ENCODE measurements at places on chromosomes 16 and 17.
A peak's percentile ranks its signal among the peaks of the same experiment; 100 is the strongest.

DNA sequence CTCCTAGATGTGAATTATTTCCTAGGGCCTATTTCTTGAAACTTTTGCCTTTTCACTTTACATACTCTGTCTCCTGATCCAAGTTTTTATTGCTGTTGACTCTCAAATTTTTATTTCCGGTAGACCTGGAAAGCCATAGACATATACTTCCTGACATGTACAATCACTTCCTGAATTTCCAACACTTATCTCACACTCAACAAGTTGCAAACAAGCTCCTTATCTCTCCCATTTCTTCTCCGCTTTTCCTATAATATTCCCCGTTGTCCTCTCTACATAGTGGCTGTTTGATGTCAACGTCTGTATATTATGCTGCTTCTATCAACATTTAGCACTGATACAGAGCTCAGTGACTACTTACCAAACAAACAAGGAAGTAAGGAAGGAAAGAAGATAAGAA, 59.3 kb downstream of the IKZF3 start:
- DNase-seq: no peak

DNA sequence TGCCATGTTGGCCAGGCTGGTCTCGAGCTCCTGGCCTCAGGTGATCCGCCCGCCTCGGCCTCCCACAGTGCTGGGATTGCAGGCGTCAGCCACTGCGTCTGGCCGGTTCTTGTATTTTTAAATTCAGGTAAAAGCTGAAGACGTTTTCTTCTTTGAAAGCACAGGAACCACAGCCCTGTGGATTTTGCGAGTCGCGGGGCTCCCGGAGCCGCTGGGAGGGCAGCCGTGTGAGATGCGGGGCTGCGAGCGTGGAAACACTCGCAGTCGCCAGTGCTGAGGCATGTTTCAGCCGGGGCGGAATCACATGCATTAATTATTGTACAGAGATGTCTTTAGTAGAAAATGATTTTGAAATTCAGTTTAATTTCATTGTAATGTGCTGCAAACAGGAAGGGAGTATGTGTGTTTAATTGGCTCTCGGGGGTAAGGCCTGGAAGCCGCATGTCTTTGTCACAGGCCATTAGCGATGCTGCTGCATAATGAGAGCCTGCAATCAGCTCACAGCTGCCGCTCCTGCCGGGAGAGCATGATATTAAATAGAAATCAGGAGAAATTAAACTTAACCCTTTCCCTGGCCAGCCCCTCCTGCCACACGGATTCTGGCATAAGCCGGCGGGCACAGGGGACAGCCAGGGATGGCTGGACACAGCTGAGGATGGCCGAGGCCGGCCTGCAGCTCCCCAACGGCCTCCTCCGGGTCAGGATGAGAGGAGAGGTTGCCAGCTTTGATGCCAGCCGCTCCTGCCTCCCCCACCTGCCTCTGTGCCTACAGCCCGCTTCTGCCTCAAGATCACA, 35.4 kb upstream of the CDH15 start:
- DNase-seq: no peak

GRCh38 chr17:43891851-43892646, 15.3 kb downstream of the MPP2 start:
- DNase-seq: no peak

GRCh38 chr17:3828151-3828851, 17.7 kb downstream of the NCBP3 start:
- peak; percentile 21 for DNase-seq

All from HFFc6 (cell line).